Neural progenitor cell (in vitro differentiated cells): ENCODE measurements at places on chromosomes 11 and 22.

DNA sequence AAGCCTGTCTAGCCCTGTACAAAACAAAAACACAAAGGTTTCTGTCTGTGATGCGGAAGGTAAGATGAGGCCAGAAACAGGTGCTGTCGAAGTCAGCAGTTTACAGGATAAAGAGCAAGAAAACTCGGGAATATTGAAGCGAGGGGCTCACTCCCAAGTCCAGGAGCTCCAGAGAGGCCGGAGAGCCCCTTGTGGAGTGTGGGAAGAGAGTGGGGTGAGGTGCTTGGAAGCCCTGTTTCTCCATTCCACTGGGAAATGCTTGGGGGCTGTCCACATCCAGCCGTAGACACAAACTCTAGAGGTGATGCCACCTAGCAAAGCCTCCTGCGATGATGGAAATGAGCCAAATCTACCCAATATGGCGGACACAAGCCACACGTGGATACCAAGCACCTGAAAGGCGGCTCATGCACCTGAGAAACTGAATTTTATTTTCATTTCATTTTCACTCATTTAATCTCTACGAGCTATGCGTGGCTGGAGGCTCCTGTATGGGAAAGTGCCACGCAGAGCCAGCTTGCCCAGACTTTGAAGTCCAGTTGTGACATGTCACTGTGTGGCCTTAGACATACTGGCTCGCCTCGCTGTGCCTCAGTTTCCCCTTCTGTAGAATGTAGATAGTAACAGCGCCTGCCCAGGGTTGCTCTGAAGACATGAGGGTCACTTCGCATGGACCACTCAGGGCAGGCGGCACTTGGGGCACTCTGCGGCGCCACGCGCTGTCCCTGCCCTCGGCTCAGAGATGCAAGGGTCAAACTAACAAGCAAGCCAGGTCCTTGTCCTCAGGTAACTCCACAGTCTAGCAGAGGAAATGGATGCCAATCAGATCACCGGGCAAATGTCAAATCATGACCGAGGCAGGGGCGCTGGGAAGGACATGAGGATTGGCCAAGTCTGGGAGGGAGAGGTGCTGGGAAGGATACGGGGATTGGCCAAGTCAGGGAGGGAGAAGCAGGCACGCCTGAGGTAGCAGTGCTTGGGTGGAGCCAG is 684.7 kb downstream of the TBC1D22A start:
- DNase-seq, result no peak

GRCh38 chr22:43227239-43227630 is 40.3 kb upstream of the TTLL12 start:
- DNase-seq, result no peak

DNA sequence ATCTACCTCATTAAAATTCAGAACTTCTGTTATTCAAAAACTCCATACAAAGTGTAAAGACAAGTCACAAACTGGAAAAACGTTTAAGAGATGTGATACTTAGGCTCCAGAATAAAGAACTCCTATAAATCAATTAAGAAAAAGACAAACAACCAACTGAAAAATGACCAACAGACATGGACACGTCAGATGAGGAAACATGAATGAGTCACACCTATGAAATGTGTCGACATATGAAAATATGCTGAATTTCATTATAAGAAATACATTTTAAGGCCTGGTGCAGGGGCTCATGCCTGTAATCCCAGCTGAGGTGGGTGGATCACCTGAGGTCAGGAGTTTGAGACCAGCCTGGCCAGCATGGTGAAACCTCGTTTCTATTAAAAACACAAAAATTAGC is 78.7 kb downstream of the ENTHD1 start:
- no peak for DNase-seq

- DNase-seq, result no peak
These were observed 12.1 kb upstream of the BBOX1 start for GRCh38 chr11:27028561-27028965.

DNA sequence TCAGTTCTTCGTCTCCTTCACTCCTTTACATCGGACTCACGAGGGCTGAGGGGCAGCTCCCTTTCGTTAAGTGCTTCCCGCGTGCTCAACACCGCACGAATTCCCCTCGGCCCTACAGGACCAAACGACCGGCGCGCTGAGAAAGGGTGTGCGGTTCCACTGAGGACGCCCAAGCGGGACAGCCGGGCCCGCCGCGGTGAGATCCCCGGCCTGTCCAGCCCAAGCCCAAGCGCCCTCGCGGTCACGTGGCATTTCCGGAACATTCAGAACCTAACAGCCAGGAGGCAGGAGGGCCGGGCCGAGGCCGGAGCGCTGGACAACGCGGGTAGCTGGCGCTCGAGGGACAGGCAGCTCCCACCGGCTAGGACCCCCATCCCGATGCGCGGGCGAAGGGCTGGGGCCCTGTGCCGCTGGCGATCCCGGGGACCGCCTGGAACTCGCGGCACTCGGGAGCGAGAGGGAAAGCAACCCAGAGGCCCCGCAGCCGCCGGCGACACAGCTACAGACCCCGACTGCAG is 737 bp upstream of the STIP1 start:
- no peak for DNase-seq

DNA sequence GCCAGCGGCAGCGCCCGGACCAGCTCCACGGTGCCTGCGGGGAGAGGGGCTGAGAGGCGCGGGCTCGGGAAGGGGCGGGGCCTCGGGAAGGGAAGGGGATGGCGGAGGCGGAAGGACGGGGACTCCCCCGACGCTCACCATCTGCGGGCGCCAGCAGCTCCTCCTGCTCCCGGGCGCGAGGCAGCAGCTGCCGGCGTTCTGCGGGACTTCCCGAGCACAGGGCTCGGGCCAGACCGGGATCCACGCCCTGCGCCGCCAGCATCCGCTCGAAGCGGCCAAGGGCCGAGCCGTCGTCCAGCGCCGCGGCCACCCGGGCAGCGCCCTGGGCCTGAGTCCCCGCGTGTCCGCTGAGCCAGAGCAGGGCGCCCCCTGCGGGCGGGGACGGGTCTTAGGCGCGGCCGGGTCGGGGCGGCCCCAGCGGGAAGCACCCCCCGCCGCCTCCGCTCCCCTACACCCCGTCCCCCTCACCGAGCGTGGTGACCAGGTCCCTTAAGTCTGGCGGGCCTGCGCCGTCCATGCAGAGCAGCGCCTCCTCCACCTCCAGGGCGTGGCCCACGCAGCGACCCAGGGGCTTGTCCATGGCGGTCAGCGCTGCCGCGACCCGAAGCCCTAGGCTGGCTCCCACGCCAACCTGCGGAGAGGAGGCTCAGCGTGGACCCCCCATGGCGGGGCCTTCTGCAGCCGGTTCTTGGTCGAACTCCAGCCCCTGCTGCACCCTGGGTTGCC is 873 bp upstream of the SCO2 start:
- DNase-seq, result peak; percentile 87

- DNase-seq, result no peak
These were observed 16.5 kb downstream of the PPP2R1B start for GRCh38 chr11:111749646-111750045.

DNA sequence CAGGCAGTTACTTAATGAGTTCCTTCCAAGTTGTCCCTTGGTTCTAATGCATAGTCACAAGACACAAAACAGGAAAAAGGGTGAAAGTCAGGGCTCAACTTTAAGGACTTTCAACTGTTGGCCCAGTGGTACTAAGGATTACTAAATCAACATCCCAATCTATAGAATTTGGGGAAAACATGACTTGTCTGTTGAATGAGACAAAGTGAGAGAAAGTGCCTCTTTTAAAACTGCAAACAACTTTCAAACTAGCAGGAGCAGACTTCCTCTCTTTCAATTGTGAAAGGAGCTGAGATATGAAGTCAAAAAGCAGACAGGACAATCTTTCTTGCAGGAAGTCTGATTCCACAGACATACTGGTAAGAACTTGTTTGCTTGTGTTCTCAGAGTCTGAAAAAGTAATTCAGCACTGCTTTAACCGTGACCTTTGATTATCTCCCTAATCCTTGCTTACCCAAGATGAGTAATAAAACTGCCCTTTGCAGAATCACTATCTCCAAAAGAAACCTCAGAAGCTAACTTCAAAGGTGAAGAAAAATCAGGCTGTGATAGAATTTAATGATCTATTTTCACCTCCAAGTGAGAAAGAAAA is 960.7 kb upstream of the RAG2 start:
- no peak for DNase-seq

DNA sequence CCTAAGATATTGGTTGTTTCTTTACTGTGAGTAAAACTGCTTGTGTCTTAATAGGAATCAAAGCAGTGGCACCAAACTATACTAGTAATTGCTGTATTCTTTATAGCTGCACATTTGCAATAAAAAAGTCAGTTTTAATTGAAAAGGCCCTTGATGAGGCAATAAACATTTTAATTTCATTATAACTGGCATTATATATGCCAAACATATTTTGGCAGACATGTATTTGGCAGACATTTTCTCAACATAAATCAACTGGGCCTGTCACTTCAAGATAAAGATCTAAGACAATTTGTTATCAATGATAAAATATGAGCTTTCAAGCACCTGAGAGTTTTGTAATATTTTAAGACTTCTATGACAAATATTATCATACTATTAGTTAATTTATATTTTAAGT is 245.7 kb downstream of the SBF2 start:
- DNase-seq, result no peak

GRCh38 chr11:36057379-36058042 is 113.6 kb downstream of the LDLRAD3 start:
- DNase-seq, result no peak

DNA sequence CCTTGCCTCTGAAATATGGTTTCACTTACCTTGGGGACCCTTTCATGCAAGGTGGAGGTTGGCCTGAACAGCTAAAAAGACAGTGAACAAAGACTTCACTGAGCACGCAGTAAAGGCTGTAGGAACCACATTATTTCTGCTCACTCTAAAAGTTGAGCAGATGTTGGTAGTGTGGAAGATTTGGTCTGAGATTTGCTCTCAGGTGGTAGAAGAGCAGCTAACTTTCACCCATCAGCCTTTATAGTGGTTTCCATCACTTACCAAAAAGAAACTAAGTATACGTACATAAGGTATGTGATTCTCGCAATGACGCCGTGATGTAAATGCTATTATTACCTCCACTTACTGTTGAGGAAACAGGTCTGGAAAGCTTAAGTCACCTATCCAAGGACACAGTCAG is 47.3 kb downstream of the PRR5L start:
- no peak for DNase-seq

GRCh38 chr11:75639762-75640181 is 29.1 kb downstream of the MAP6 start:
- peak; percentile 47 for DNase-seq

DNA sequence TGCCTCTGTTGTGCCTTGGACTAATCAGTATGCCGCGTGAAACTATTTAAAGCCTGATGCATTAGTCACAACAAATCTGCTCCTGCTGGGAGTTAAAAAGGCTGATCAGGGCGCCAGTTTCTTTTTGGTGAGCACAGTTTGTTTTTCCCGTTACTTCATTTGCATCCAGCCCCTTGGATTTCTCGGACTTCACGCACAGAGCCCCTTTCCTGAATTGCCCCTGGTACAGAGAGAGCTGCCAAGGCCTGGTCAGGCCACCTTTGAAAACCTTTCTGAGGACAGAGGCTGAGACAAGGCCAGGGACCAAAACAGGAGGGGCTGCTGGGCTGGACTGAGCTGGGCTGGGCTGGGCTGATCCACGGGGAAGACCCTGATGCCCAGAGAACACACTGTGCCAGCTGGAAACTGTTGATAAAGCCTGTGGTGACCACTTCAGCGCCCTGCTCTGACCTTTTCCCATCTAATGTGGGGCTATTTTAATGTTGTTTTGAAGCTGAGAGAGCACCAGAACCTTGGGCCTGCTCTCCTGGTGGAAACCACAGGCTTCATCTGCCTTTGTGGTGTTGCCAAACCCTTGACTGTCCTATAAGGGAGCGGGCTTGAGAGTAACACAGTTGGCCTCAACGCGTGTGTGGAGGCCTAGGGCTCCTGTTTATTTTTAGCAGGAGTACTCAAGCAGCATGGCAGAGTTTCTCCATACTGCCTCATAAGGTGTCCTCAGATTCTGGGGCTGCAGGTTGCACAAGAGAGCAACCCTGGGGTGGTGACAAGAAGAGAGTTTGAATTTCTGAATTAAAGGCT is 44.2 kb downstream of the NAV2 start:
- peak; percentile 51 for DNase-seq

- no peak for DNase-seq
These were observed 10.7 kb upstream of the NLRP6 start for GRCh38 chr11:267491-267994.

DNA sequence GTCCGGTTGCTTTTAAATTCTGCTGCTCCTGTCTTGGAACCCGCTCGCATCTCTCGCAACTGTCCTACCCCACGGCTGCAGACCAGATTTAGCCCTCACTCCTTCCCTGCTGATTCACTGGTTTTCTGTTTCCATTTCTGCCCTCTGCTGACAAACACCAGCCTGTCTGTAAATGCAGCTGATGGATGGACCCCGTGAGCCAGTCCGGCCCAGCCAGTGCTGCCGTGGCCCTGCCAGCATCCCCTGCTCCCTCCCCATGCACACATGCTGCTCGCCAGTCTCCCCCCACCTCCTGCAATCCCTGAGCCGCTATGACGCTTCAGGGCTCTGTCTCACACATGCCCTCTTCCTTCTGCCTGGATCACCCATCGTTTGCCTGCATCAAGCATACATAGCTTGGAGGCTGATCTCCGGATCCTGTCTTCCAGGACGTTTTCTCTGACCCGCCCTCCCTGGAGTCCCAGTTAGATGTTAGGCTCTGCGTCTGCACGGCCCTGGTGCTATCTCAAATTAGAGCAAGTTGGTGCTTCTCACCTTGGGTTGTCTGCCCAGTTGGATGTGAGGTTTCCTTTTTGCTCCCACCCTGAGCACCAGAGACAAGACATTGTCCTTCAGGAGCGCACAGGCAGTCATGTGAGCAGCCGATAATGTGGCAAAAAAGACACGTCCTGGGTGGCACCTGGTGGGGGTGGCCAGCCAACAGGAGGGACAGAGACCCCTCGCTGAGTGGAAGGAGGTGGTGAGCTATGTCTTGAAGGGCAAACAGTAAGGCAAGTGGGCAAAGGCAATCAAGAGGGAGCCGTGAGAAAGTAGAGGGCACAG is 4.3 kb upstream of the ACR start:
- peak; percentile 17 for DNase-seq

GRCh38 chr11:132658696-132659095 is 873.6 kb downstream of the OPCML start:
- DNase-seq, result no peak

- no peak for DNase-seq
These were observed 1.3 kb downstream of the PIK3C2A start for GRCh38 chr11:17206463-17206862.

- DNase-seq, result no peak
These were observed 7.8 kb downstream of the CCDC117 start for GRCh38 chr22:28780296-28780695.

- DNase-seq, result no peak
These were observed 40.8 kb downstream of the PDHX start for GRCh38 chr11:34957206-34957605.

GRCh38 chr11:112540261-112540660 is 279.6 kb upstream of the PLET1 start:
- no peak for DNase-seq

GRCh38 chr22:26322179-26322905 is 106.7 kb upstream of the ASPHD2 start:
- no peak for DNase-seq

- DNase-seq, result peak; percentile 95
These were observed at the start of gene SIPA1 for GRCh38 chr11:65637794-65638419. SIPA1 (plus strand) TSS chr11:65638101; CDS start chr11:65640922, 2,821 bp downstream.
